NCI-H1092 (cell line): ENCODE measurements at places on chromosomes 16 and 17.

DNA sequence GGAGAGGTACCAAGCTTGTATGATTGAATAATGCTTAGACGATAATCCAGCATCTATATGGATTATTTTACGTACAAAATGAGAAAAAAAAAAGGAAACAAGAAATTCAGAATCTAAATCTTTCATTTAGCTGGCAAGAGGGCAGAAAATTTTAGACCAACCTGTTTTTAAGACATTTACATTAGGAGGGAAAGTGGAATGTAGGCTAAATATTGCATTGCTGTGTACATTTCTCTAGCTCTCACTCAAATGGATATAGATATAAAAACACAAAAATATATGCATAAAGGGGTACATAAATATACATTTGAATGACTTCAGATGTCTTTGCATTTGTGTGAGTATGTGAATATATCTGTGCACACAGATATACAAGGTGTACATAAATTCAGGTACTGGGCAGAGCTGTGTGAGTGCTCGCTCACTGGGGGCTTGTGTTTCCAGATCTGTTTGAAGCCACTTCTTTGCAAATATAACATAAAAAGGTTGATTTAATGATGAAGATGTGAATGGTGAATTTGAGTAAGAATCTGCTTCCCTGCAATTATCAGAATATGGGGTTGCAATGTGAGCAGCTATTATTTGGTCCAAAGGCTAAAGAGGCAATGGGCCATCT lies 14.2 kb upstream of the ZFHX3 start:
- no peak for DNase-seq

DNA sequence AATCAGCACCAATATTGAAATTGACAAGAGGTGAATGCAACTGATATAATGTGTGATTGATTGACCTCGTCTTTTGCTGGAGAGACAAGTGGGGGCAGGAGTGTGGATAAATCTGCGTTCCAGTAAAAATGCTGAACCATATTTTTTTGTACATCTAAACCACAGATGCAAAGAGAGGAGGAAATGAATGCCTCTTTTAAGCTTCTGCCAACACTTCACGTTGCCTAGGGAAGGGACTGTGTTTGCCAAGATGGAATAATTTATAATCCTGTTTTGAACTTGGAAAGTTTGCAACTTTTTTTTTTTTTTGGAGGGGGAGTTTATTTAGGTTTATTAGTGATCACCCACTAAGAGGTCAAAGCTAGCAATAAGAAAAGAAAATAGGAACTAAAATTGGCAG lies 288.2 kb upstream of the EEF2KMT start:
- no peak for DNase-seq

DNA sequence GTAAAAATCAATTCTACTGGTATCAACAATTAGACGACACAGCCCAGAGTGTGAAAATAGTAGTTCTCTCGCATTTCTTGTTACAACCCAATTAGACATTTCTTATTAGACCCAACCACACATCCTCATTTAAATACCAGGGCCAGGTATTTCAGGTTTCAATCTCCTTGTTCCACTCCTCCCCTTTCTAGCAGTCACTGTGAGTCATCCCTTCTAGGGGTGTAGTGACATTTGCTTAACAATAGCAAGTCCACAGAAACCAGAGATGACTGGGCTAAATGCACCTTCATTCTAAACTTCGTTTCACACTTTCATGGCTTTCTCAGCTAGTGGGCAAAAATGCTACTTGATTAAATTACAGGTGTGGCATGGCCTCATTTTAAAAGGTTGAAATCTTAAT lies 116.9 kb upstream of the CACNG3 start:
- DNase-seq = no peak

GRCh38 chr16:1135459-1135825 lies 17.5 kb upstream of the CACNA1H start:
- DNase-seq = no peak

DNA sequence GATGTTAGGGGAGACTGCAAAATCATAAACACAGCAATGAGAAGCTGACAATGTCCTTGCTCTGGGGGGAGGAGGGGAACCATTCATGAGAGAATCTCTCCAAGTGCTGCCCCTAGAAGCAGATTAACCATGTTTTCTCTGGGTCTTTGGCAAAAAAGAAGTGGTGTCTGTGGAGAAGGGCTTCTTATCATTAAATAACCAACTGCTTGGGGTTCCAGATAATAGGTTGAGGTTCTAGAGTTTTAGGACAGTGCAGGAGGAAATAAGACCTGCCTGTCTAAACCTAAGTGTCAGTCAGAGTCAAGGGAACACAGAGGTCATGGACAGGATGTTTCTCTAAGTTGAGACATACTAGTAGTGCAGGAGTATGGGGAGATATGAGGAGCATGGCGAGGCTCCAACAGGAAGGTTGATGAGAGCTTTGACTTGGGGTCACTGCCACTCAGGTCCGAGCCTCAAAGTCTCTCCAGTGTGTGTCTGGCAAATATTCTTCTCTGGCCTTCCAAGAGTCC lies 5.1 kb upstream of the ANKS4B start:
- no peak for DNase-seq

DNA sequence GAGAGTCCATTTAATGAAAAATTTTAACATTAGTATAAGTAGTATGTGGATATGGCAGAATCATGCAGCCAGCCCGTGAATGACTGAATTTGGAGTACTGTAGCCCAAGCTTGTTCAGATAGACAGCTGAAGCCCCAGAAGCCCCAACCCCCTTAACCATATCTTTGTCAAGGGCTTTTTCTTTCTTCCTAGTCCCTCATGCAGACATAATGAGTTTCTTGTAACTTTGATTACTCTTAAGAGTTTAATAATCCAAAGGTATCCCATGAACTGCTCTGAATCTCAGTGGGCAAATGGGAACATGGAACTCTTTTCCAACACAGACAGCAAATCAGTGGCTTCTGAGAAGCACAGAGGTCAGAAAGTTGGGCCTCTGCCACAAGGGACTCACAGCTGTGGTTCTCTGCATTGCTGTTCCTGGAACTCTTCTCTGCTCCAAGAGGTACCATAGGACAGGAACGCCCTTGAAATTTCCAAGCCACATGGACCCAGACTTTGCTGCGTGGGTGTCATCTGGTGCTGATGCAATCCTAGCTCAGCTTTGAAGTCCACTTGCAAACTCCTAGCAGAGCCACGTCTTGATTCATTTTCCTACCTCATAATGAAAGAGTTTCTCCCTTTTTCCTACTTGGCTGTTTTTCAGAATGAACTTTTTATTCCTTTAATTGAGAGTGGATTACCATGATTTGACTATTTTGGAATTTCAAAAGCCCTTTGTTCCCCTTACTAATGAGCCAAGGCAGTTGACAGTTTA lies 18.1 kb downstream of the LYRM1 start:
- no peak for DNase-seq

DNA sequence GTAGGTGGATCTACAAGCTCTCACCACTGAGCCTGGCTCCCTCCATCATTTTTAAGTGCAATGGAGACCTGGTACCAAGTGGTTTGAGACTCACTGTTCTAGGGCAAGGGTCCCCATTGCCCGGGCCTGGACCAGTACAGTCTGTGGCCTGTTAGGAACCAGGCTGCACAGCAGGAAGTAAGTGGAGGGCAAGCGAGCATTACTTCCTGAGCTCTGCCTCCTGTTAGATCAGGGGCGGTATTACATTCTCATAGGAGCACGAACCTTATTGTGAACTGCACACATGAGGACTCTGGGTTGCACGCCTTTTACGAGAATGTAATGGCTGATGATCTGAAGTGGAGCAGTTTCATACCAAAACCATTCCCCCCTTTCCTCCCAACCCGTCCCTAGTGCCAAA lies 6.8 kb upstream of the ZNF594 start:
- DNase-seq = no peak

DNA sequence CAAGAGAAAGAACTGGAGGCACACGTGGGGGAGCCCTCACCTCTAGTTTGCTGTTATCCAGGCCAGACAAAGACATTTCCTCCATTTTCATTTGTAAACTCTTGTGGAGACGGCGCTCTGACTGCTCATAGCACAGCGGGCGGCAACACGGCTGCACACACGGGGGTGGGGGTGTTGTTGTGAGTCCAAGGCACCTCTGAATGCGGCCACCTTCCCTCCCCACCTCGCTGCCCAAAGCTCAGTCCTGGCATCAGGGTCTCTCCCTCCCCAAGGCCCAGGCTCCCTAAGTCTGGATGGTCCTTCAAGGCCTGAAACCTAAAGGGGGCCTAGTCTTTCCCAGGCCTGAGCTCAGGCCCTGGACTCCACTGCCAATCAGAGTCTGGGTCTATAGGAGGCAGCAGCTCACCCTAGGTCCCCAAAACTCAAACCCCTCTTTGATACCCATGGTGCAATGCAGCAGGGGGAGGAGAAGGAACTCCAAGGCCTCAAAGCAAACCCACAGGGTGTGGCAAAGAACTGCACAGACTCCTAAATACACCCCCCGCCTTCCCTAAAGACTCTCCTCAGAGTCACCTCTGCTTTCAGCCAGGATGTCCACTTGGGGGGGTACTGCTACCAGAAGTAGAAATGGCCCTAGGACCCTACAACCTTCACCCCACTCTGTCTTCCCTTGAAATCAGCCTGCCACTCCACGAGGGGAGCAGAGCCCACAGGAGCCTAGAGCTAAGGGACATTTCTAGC lies 1.5 kb downstream of the ATXN7L3 start:
- no peak for DNase-seq
